ENCODE measurements at places on chromosomes 11 and 22.
A peak's percentile ranks its signal among the peaks of the same experiment; 100 is the strongest.

GRCh38 chr11:75223954-75224643, 16.5 kb upstream of the TPBGL start:
- DNase-seq = peak; percentile 14

- no peak for DNase-seq
Observed at GRCh38 chr11:131203040-131203439, 167.4 kb upstream of the NTM start.

- no peak for DNase-seq
Observed at GRCh38 chr22:31692186-31692886, 30.3 kb upstream of the PISD start.

GRCh38 chr11:127640561-127641451, 640.2 kb upstream of the KIRREL3 start:
- peak; percentile 12 for DNase-seq

DNA sequence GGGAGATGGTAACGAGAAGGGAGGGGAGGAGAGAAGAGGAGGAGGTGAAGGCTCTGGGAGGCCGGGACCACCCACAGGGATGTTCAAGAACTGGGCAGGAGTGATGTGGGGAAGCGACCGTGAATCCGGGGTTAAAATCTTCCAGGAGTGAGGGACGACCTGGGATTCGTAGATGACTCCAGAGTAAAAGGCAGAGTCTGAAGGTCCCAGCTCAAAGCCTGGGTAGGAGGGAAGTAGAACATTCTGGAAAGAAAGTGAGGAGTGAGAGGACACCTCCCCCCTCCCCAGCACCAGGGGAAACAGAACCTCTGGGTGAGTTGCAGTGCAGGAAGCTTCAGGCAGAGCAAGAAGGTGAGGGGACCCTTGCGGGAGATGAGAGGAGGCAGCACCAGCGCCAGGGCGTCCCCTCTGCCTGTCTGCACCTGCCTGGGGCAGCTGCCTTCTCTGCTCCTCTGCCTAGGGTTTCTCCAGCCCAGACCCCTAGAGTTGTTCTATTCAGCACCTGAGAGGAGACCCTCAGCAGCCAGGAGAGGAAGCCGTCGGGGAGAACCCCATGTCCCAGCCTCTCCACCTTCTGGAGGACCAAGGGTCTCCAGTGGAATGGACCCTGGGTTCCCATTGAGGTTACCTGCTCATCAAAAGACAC, 49.7 kb downstream of the LINC01488 start:
- DNase-seq = no peak

DNA sequence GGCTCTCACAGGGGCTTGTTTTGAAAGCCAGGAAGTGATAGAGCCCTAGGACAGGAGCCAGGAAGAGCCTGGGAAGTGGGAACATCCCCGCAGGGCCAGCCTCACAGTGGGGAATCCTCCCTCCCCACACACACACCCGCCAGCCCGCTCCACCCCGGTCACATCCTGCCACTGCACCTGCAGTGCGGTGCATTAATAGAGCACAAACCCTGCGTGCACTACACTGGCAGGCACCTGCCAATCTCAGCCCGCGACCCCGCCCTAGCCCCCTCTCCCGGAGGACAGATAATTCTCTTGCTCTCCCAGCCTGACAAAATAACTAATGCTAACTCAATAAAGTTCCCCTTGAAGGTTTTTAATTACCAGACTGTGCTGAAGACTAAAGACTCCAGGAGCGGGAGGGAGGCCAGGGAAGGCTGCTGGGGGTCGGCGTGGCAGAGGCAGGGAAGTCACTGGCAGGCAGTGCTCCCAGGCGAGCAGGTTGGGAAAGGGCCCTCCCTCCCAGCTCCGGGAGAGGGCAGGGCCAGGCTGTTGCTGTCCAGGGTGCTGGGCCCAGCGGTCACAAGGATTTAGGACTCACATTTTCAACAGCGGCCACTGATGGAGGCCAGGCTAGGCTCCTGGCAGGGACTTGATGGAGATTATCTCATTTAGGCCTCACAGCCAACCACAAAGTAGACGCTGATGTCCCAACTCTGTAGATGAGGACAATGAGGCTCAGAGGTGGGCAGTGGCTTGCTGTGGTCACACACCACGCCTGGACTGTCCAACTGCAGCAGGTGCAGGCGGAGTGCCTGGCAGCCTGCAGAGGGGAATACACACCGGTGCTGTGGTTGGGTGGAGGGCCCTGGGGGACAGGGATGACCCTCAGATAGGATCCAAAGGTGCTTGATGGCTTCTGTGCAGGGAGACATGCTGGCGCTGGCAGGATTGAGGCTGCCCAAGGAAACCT, 23.9 kb upstream of the TCF20 start:
- DNase-seq = no peak

- DNase-seq = no peak
Observed at GRCh38 chr11:118602331-118602730, 5.1 kb upstream of the PHLDB1 start.

DNA sequence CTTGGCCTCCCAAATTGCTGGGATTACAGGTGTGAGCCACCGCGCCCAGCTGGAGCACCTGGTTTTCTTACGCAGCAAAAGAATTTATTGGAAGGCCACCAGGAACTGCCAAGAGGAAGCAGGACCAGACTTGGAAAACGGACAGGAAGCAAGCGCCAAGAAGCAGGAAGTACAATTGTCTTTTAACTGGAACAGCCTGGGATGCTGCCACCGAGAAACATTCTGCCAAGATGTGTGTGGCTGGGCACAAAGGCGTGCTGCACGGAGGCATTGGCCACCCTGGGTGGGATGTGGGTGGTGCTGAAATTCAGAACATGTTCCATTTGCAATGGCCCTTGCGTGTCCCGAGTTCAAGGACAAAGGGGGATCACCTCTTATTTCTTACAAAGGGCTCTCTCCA, 15.4 kb downstream of the SLC3A2 start:
- no peak for DNase-seq

DNA sequence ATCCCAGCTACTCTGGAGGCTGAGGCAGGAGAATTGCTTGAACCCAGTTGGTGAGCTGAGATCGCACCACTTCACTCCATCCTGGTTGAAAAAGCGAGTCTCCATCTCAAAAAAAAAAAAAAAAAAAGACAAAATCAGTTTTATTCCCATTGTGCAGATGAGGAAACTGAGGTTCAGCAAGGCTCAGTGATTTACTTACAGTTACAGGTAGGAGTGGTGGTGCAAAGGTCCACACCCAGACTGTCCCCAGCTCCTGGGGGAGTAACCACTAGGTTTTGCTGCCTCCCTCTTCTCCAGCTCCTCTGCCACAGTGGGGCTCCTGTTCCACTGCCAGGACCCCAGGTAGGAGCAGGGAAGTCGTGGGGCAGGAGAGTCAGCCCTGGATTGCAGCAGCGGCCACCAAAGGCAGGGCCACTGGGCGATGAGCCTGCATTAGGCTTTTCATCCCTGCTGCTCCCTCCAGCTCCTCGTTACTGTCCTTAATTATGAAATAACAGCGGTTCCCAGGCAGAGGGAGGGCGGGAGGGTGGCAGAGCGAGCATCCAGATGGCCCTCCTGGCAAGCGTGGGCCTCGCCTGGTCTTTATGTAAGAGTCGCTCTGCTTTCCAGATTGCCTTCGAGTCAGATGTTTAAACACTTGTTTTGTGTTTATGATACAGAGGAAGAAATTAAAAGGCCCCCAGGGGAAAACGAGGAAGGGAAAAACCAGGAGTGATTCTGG, 15.5 kb upstream of the RASD2 start:
- DNase-seq = no peak

GRCh38 chr11:61066645-61067044, 35.6 kb upstream of the CD5 start:
- DNase-seq = no peak

DNA sequence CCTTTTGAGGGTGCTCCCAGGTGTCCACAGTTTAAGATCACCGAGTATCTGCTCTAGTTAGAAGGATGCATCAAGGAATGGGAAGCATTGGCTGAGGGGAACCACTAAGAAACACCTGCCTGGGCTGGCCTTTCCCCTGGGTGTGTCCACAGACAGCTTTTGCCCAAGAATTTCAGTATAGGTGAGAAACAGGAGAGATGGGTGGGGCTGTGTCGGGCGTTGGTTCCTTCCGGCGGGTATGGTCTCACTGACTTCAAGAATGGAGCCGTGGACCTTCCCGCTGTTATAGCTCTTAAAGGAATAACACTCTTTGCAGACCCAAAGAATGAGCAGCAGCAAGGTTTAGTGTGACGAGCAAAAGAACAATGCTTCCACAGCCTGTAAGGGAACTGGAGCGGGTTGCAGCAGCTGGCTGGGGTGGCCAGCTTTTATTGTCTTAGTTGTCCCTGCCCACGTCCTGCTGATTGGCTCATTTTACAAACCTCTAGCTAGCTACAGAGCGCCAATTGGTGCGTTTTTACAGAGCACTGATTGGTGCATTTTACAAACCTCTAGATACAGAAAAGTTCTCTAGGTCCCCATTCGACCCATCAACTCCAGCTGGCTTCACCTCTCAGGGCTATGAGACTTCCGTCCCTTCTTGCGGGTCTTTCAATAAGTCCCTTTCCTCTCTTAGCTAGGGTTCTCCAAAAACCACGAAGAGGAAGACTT, 2.4 kb downstream of the FADS1 start:
- no peak for DNase-seq

DNA sequence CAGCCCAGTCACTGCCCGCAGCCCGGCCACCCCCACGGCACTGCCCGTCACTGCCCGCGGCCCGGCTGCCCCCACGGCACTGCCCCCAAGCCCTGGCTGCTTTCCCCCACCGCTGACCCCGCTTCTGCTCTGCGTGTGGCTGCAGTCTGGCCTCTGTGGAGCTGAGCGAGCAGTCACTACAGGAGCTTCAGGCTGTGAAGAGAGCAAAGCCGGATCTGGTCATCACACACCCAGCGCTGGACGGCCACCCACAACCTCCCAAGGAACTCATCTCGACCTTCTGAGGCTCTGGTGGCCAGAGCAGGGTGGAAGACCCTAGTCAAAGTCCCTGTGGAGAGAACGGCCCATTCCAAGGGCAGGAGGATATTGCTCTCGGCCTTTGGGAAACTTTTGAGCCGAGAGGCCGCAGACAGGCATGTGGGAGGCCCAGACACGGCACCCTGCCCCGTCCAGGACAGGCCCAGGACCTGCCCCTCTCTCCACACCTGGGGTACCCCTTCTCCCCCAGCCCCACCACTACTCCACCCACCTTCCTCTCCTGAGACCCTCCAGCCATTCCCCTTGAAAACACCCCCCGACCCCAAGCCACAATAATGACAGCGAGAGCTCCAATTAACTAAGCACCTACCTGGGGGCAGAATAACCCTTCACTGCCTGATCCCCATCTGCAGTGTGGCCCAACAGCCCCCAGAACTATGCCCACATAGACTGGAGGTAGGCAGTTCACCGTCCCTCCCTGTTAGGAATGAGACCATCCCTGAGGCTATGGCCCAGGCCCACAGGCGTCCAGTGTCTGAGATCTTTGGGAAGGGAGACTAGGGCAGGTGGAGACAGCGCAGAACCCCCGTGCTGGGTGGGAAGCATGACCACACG, 3.7 kb upstream of the PGGHG start:
- no peak for DNase-seq

GRCh38 chr22:45529105-45529504, 26.4 kb downstream of the FBLN1 start:
- DNase-seq = no peak

DNA sequence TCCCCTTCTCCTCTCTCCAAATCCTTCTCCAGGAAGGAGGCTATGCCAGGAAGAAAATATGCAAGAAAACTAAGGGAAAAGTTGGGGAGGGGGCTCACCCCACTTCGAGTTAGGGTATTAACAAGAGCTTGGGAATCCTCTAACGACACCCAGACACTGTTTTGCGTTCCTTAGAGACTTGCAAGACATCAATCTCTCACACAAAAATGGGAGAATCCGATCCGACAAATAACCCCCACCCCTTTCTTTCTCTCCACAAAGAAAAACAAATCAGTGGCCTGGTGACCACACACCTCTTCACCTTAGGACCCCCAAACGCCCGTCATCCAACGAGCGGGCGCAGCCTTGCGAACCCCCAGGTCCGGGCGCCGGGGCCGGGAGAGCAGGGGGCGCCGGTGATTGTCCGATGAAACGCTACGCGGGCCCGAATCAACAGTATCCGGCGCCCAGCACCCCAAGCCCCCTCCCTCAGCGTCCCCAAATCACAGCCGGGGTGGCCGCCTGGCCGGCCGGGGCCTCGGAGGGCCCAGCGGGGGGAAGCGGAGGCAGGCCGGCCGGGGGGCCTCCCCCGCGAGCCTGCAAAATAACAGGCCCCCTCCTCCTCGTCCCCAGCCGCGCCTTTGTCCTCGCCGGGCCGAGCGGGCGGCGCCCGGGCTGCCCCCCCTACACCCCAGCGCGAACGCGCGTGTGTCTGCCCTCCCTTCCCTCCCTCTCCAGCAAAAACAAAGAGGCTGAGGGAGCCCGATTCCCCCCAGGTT, 690 bp downstream of the CSNK1E start:
- peak; percentile 26 for DNase-seq

- no peak for DNase-seq
Observed at GRCh38 chr11:34052608-34053160, 1.2 kb downstream of the CAPRIN1 start.

DNA sequence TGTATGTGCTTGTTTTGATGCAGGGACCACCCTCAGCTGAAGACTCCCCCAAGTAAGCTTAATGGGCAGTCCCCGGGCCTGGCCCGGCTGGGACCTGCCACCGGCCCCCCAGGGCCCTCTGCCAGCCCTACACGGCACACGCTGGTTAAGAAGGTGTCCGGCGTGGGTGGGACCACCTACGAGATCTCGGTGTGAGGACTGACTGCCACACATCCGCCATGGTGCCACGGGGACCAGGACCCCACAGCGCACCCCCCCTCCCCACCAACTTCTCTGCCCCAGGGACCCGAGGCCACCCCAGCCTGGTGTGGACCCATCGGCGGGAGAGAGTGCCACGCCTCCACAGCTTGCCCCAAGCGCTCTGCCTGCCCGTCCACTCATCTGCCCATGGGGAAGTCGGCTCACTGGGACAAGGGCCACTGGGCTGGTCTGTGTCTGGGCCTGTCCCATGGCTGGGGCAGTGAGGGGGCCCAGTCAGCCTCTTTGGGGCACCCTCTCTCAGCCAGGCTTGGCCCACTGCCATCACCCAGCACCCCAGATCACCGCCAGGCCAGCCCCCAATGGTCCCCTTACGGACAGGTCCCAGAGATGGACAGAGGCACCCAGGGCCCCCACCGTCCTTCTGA, 5.5 kb downstream of the CCDC188 start:
- DNase-seq = no peak

DNA sequence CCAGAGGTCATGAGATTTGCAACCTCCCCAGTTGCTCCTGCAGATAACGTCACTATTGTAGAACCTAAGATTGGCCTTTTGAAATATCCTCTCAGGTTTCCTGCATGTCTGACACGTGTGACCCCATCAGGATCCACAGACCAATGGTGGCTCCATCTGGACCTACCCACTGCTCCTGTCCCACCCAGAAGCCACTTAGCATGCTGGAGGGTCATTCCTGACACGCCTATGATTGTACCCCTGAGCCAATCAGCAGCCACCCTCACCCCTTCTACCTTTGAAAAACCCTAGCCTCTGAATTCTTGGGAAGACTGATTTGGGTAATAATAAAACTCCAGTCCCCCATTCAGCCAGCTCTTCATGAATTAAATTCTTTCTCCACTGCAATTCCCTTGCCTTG, 20.1 kb upstream of the NARS2 start:
- DNase-seq = no peak

GRCh38 chr11:78418584-78419211, 1.1 kb upstream of the GAB2 start:
- DNase-seq = no peak

GRCh38 chr11:454801-455565, 4.9 kb downstream of the PTDSS2 start:
- no peak for DNase-seq

GRCh38 chr11:45880772-45881570, 4.5 kb upstream of the MAPK8IP1 start:
- DNase-seq = no peak
